Skeletal muscle cell (primary cell): ENCODE measurements at places on chromosomes 13 and 19.

DNA sequence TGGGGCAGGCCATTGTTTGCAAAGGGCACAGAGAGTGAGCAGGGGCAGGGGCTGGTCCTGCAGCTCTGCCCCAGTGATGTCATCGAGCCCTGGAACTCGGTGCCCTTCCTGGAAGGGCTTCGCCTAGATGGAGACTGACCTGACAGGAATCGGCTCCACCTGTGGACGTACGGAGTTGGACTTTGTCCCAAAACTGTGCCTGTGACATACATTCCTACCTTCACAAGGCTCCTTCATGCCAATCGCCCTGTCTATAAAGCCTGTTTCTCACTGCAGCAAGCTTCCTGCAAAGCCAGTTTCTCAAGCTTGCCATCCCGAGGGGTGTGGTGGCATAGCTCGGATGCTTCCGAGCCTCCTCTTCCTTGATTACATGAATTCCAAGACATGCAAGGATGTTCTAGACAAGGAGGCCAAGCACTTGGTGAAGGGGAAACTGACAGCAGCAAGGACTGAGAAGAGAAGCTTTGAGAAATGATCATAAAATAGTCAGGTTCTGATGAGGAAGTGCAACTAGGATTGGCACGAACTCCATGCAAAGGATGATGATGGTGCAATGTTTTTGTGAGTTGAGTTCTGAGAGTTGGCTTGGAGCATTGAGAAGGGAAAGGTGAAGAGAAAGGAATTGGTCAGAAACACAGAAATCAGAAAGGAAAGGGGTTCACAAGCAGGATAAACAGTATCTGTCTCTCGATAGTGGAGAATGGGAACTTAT, 73.6 kb upstream of the STK24 start:
- DNase-seq, result no peak

DNA sequence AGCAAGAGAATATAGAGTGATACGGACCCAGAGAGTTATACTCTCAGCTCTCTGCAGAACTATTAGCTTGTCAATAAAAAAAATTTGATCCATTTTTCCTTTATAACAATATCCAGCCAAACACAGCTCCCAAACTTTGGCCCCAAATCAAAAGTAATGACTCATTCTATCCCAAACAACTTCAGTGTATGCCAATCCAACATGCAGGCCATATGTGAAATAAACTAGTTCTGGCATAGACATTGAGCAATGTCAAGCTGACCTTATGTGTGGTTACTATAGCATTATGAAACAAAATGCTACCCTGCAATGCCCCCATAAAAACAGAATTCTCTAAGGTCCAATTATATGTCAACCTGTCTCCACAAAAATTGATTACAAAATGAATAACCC, 209.5 kb downstream of the DNAJC15 start:
- peak; percentile 87 for DNase-seq

- DNase-seq, result no peak
These were observed 43.3 kb downstream of the ATP11A start for GRCh38 chr13:112733112-112733511.

DNA sequence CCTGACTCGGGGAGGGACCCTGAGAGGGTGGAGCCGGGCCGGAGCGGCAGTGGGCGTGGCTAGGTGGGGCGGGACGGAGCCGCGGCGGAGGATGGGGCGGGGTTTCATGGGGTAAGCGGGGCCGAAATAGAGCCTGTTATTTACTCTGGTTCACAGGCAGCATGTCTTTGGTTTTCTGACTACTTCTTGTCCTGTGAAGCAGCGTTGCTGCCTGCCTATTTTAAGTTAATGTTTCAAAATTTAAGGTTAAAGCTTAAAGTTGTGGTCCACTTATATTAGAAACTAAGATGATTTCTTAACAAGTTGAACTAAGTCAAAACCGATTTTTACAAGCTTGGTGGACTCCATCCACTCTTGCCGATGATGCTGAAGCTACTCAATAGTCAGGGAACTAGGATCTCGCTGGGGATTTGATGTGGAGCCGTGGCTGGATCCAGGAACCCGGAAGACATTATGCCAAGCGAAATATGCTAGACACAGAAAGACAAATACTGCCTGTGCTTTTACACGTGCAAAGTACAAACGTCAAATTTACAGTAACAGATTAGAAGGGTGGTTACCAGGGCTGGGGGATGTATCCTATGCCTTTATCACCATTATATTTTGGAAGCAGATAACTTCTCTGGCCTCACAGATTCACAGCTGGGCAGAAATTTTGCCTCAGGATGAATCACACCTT, 433 bp upstream of the ZNF616 start:
- DNase-seq, result no peak

- DNase-seq, result no peak
These were observed 39.1 kb downstream of the INSR start for GRCh38 chr19:7255119-7255518.

GRCh38 chr19:33447336-33448158, 74.0 kb downstream of the CEBPG start:
- no peak for DNase-seq

GRCh38 chr13:100715604-100716003, 41.0 kb upstream of the TMTC4 start:
- no peak for DNase-seq

DNA sequence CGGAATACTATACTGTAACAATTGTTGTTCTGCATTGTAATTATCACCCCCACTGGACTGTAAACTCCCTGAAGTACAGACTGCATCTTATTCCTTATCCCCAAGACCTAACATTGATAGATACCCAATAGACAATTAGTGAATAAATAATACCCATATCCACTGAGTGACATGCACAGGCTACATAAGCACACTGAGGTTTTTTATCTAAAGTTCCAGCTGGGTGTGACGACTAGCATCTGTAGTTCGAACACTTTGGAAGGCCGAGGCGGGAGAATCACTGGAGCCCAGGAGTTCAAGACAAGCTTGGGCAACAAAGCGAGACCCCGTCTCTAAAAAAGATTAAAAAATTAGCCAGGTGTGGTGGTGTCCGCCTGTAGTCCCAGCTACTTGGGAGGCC, 2.5 kb downstream of the KPNA3 start:
- DNase-seq, result no peak

DNA sequence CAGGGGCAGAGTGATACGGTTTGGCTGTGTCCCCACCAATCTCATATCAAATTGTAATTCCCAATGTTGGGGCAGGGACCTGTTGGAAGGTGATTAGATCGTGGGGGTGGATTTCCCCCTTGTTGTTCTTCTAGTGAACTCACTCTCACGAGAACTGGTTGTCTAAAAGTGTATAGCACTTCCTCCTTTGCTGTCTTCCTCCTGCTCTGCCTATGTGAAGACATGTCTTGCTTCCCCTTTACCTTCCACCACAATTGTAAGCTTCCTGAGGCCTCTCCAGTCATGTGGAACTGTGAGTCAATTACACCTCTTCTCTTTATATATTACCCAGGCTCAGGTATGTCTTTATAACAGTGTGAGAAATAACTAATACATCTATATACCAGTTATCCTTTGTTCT, 706.4 kb upstream of the KLHL1 start:
- DNase-seq, result no peak

DNA sequence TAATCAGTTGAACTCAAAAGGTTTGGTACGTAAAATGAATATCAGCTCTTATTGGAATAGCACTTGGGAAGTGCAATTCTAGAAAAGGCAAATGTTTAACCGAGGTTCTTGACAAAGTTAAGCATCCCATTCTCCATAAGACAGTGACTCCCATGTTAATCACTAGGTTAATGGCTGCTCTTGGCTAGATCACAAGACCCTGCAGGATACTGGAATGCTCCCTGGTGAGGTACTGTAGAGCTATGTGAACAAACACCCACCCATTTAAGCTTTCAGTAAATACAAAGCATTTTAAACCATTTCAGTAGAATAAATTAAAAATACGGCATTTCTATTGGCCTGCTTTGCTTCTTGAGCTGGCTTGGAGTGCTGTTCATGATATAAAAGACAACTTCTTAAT, 56.5 kb downstream of the TDRD3 start:
- DNase-seq, result no peak

DNA sequence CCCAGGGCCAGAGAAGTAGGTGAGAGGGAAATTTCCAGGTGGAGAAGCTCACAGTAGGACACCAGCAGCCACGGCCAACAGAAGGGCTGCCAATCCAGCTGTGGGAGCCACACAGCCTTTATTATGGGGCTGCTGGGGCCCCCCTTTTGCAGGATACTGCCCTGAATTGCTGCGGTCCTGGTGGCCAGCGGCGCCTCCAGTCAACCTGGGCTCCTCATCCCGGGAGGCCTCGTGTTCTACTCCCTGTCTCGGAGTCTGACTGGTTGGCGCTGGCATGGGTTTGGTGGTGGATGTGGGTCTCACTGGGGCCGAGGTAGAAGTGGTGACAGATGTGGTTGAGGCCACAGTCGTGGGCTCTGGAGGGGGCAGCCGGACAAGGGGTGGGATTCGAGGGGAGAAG, 4.1 kb downstream of the LYPD3 start:
- DNase-seq, result no peak

GRCh38 chr13:100789025-100789424, 114.4 kb upstream of the TMTC4 start:
- DNase-seq, result no peak

- DNase-seq, result no peak
These were observed 504 bp upstream of the VWA8 start for GRCh38 chr13:41961466-41961760.

- DNase-seq, result no peak
These were observed 26.1 kb downstream of the NFIC start for GRCh38 chr19:3392480-3392879.

- DNase-seq, result no peak
These were observed 8.1 kb downstream of the VSTM2B start for GRCh38 chr19:29533578-29534544.

- DNase-seq, result no peak
These were observed 36.4 kb downstream of the FBN3 start for GRCh38 chr19:8113017-8113416.

DNA sequence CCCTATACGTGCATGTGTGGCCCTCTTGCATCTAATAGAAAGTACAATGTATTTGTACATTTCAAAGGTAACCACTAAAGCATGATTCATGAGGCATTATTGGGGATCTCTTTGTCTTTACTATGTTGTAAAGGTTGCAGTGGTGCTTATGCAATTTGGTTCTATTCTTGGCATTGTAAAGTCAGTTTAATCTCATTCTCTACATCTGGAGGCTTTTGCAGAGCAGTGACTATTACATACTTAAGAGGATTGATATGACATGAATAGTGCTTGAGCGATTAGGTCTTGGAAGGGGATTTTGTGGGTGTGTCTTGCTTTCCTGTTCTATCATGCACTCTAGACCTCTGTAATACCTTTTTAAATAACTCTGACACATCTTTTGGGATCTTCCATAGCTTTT, 610.0 kb downstream of the EFNB2 start:
- peak; percentile 82 for DNase-seq

DNA sequence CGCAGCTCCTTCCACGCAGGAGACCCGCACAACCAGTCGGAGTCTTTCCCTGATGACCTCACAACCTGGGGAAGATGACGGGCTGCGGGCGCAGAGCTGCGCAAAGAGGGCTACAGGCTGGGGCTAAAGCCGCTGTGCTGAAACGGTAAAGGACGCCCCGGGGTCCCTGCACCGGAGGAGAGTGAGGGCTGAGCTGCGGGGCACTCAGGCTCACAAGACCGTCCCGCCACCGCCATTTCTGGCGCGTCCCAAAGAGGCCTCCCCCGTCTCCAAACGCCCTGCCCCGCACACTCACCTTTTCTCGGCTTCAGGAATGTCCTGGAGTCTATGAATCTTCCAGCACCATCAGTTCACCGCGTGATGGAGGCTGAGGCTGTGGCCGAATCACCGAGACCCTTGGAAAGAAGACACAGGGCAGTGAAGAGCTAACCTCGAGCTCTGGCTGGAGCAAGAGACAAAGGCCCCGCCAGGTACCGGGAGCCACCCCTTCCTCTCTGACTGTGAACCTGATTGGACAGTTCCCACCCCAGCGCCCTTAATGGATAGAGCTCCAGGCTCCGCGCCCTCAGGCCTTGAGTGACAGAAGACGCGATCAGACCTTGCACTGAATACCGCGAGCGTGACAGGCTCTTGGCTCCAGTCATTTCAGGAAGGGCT, 41.8 kb upstream of the ZNF429 start:
- DNase-seq, result no peak

DNA sequence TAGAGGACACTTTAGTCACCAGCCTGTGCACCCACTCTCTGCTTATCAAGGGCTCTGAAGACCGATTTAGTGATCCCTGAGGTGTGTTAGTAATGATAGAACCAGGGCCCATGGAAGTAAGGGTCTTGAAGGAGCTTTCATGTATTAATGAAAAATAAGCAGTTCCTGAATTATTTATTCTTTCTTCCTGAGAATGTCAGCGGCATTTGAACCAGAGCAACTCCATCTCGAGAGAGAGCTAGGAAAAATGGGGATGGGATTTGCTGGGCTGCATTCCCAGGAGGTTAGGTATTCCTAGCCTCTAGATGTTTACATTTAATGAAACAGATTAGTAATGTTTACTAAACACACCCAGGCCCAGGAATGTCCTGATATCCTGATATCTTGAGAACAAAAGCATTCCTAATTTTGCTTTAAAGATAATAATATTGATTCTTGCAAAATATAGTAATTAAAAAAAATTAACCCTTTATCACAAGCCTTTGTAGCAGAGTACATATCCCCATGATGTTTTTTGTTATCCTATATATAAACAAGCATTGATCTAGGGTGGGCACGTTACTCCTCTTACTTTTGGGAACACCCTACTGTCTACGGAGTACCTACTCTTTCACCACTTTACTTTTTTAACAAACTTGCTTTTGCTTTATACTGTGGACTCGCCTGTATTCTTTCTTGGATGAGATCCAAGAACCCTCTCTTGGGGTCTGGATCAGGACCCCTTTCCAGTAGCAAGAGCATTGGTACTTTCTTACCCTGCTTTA, 63.1 kb downstream of the COG3 start:
- DNase-seq, result no peak

- DNase-seq, result no peak
These were observed 24.2 kb upstream of the ABCC4 start for GRCh38 chr13:95325485-95325884.

- DNase-seq, result no peak
These were observed 232.4 kb downstream of the LHFPL6 start for GRCh38 chr13:39370554-39370953.

- DNase-seq, result no peak
These were observed 4.0 kb upstream of the FLT3LG start for GRCh38 chr19:49469828-49470614.

DNA sequence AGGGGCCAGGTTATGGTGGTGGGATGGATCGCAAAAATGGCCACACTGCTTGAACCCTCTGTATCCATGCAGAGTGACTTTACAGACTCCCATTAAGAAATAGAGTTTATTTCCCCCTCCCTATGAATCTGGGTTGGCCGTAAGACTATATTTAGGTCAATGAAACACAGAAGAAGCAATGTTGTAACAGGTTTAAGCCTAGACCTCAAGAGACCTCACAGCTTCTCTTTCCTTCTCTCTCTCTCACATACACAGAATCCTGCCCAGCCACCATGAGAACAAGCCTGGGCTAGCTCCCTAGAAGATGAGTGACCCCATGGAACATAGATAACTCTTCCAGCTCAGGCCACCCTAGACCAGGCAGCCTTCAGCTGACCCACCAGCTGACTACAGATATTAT, 21.0 kb upstream of the FBL start:
- no peak for DNase-seq

GRCh38 chr19:3483226-3483628, at the start of gene SMIM44:
SMIM44 (minus strand) TSS chr19:3483441; CDS start chr19:3483403, 38 bp downstream.
- no peak for DNase-seq
